Activated CD4-positive, CD25-positive, alpha-beta regulatory T cell treated with anti-CD3 and anti-CD28 coated beads, Interleukin-2, amount 50 U/mL, for 72 hours (primary cell): ENCODE measurements at places on chromosomes 1 and 21.

DNA sequence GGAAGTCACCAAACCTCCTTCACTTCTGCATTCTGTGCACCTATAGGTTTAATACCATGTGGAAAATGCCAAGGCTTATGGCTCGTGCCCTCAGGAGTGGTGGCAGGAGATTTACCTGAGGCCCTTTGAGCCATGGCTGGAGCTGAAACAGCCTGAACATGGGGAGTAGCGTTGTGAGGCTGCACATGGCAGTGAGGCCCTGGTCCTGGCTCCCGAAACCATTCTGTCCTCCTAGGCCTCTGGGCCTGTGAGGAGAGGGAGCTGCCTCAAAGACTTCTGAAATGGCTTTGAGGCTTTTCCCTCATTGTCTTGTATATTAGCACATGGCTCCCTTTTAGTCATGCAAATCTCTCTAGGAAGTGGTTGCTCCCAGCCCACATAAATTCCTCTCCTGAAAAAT is 20.6 kb downstream of the PTGFR start:
- no peak for DNase-seq

- no peak for DNase-seq
Measured at GRCh38 chr1:112518186-112518585, 9.4 kb downstream of the WNT2B start.

GRCh38 chr1:220149742-220150141 is 55.8 kb downstream of the IARS2 start:
- no peak for DNase-seq

- no peak for DNase-seq
Measured at GRCh38 chr1:207633226-207633625, 11.7 kb upstream of the CR1L start.

GRCh38 chr1:37672136-37672870 is 20.0 kb upstream of the CDCA8 start:
- DNase-seq = no peak

- DNase-seq = peak; percentile 35
Measured at GRCh38 chr1:61082311-61083012, at the start of gene NFIA. Gene NFIA, plus strand, starts transcription at chr1:61082561.

DNA sequence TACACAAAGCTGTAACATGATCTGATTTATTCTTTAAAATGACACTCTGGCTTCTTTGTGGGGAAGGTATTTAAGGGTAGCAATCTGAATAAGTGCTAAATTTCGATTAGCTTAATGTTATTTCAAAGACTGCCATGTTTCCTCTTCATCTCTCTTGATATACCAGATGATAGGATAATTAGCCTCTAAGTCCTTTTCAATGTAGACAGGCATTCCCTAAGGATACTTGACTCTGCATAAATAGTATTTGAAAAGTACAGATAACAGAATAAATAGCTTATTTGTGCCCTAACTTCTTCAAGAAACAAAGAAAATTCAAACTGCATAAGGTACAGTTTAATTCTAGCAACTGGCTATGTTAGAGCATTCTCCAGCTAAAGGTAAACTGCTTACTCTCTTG is 46.2 kb downstream of the ARHGAP29 start:
- no peak for DNase-seq

DNA sequence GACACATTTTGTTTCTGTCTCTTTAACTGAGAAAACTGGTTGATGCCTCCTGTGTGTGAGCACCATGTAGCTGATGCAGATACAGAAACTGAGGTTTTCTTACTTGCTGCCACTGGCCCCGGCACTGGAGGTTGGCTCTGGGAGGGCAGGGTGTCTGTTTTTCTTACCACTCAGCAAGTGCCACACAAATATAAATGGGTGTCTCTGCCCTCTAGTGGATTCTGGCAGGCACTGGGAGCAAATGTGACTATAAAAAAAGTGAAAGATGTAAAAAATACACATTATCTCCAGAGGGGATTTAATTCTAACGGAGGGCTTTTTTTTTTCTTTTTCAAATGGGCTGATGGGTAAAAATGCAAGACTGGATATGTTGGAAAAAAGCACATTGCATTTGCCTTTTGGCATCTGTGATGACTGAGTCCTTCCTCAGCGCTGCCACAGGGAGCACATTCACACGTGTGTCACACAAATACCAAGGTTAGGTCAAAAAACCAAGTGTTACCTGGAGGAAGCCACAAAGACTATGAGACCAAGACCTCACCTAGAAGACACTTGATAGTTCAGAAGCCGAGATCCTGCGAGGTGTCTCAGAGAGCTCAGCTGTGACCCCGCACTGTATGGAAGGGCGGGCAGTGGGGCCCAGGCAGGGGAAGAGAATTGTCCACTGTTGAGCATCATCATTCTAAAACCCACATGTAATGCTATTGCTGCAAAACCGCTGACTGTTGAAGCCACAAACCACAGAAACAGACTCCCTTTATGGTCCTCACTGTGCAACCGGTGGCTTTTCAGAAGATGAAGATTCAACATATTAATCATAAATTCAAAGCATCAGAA is 18.9 kb downstream of the PGBD2 start:
- DNase-seq = no peak

GRCh38 chr1:30526652-30527345 is 196.6 kb downstream of the MATN1 start:
- DNase-seq = no peak

DNA sequence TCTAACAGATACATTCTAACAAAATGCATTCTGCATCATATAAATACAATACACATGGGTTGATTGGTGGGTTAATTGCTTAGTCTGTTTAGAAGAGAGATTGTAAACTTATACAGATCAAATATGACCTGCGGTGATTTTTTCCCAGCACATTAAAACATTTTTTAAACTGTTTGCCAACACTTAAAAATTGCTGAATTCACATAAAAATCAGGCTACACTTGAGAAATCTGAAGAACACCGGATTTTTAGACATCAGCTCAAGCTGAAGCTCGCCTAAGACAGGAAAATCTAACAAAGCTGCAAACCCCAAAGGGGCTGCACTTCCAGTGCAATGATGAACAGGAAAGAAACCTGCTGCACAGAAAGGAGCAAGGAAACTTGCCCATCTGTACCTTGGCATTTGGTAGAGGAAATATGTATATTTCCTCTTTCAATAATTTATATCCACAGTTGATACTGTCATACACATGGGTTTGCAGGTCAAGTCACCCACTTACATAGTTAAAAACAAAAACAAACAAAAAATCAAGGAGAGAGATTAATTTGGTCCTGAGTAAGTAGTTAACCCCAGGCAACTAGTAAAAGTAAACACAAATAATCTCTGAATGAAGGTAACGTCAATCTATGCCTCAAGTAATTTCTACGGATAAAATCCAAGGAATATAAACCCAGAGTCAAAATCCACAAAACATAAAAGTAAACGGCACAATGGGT is 30.4 kb upstream of the JAK1 start:
- no peak for DNase-seq

- no peak for DNase-seq
Measured at GRCh38 chr1:211613108-211613947, 34.4 kb upstream of the SLC30A1 start.

DNA sequence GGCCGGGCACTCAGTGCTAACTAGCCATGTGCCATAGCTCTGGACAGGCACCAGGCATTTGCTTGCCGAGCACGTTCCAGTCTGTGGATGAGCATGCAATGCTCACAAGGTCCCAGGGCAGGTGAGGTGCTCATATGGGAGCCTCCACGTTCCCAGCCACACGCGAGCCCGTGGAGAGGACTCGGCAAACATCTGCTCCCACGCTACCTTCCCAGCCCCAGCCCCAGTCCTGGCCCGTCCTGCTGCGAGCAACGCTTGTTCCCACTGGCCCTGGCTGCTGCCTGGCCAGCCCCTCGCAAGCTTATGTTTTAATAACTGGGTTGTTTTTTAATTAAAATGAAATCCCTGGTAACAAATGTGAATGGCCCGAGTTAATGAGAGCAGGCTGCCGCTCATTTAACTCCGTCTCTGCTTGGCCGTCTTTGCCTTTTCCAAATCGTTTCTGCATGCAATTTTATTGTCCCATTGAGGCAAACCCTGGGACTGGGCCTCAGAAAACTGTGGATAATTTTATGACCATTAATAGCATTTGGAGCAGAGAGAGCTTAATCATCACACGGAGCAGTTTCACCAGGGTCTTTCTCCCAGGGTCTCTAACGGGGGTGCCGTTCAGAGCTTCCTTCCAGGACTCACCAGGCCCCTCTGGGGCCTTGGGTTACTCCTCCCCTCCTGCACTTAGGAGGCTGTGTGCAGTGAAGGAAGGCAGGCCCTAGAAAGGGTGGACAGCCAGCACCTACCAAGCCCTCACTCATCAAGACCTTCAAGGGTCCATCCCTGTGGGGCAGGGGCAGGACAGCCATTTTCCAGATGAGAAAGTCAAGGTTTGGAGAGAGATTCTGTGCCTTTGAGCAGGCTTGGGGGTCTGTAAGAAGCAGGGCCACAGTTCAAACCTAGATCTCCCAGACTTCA is 136.8 kb downstream of the GLIS1 start:
- no peak for DNase-seq

DNA sequence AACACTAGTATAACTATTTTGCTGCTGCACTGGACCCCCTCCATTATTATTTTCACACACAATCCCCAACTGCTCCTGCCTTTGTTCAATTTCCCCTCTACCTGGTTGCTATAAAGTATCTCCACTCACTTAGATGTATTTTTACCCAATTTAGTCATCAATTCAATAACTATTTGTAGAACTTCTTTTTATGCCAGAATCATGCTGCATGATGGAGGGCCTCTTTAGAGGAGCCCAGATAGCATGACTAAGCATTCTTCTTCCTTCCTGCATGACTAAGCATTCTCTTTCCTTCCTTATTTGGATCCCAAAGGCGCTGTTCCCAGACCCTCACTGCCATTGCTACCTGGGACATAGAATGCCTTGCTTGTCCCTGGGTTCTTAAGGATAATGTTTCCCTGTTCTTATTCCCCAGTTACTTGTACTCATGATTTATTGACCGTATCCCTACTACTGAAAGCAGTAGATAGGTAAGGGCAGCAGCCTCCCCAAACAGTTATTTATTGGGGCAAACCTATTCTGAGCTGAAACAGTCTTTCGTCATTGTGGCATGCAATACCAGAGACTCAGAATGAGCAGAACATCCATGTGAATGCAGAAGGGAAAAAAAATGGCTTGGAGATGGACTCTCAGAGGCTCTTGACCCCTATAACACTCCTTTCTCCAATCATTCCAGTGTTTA is 89.3 kb upstream of the AKT3 start:
- DNase-seq = no peak

DNA sequence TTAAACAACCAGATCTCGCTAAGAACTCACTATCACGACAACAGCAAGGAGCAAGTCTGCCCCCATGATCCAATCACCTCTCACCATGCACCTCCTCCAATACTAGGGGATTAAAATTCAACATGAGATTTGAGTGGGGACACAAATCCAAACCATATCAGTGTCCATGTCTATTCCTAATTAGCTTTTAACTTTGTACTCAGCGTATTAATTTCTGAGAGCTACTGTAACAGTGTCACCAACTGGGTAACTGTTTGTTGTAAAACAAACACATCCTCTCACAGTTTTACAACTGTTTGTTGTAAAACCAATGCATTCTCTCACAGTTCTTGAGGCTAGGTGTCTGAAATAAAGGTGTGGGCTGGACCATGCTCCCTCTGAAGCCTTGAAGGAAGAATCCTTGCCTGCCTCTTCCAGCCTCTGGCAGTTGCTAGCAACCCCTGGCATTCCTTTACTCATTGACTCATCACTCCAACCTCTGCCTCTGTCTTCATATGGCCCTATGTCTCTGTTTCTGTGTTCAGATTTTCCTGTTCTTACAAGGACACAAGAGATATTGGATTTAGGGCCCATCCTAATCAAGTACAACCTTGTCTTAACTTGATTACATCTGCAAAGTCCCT is 121.2 kb downstream of the LTN1 start:
- no peak for DNase-seq

GRCh38 chr1:214660900-214661299 is 57.9 kb downstream of the CENPF start:
- no peak for DNase-seq

DNA sequence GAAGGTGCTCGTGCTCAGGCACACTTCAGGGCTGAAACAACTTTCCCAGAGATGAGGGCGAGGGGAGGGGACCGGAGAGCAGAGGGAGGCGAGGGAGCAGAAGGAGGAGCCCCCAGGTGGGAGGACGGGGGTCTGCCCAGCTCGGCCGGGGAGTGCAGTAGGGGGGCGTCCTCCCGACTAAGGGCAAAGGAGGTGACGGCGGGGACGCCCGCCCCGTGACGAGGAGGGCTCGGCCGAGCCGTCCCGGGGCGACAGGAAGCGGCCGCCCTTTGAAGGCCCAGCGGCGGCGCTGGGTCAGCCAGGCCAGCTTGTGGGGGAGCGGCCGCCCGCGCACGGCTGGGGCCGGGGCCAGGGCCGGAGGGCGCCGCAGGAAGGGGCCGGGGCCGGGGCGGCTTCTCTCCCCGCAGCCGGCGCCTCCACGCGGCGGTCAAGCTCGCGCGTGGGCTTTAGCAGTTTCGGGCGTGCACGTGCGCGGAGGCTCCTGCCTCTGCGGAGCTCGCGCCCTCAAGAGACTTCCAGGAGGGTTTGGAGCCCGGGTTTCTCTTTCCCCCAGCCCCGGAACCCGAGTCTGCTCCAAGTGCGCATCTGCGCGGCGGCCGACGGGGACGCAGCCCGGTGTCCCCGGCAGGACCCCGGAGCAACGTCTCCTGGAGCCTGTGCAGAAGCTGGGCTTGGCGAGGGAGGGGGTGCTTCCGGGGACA is 100.8 kb upstream of the SLC45A1 start:
- peak; percentile 34 for DNase-seq

DNA sequence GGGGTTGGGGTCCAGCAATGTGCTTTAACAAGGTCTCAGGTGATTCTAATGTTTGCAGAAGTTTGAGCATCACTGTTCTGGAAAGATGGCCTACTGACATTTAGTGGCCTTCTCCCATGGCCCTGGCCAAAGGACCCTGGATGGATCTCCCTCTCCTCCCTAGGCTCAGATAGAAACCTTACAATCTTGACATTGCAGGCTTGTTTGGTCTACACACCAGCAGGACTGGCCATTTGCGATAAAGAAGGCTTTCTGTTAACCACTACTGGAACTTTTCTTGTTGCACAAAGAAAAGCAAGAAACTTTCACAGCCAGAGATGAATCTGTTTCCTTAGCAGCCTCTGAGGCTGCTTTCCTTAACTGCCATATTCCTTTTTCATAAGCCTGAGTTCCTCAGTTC is 6.2 kb downstream of the DNALI1 start:
- DNase-seq = no peak

DNA sequence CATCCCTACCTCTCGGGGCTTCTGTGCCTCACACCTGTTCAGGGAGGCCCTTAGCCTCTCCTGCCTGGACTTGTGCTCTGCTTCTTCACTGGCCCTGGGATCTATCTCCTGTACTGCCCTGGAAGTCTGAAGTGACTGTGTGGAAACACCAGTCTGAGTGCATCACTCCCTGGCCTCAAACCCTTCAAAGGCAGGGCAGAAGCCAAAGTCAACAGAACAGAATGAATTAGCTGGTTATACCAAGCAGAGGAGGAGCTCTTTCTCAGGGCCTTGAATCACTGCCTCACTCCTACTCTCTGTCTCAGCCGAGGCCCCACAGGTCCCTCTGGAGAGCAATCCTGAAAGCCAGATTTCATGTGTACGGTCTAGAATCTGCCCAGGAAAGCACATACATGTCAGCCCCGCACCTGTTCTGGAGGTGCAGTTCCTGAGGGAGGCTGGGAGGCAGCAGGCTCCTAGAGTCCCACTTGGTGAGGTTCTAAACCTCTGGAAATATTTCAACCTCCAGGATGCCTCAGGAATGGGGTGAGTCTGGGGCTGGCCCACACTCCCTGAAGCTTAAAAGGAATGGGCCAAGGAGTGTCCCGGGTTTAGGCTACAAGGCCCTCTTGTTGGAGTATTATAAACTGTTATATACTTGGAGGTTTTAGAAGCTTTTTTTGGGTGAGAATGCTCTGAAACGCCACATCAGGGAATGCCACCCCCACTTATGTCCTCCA is 98.3 kb downstream of the ABCA4 start:
- no peak for DNase-seq
